ENCODE measurements at places on chromosomes 2 and 18.

DNA sequence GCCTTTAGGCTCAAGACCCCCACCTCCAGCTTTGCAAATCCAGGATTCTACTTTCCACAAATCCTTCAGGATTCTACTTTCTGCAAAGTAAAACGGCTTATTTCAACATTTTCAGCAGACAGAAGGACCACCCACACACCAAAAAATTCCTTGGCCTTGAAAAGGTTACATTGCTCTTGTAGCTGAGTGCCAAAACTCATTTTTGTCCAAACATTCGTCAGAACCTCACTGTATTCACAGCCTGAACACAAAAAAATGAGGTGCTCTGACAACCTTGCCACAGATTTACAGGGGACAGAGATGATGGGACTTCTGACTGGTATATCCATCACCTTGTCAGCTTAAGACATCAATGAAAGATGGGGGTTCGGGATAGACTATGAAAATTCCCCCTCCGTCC, 63.0 kb upstream of the COX7A2L start:
- DNase-seq = no peak

- no peak for DNase-seq
These were observed 89.4 kb downstream of the PRKRA start for GRCh38 chr2:178361588-178361987.

DNA sequence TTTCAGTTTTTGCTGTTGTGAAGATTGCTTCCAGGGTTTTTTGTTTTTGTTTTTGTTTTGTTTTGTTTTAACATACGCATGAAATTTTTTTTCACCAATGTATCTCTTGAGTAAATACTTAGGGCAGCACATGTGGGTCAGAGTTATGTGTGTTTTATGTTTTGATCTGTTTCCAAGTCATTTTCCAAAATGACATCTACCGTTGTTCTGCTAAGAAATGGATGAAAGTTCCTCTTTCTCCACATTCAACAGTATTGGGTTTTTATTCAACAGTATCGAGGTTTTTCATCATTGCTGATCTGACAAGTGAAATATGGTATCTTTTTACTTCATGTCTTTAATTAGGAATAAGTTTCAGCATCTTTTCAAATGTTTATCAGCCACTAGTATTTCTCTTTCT, 16.7 kb downstream of the RNF144A start:
- no peak for DNase-seq

GRCh38 chr18:58113337-58113736, 69.3 kb downstream of the NEDD4L start:
- no peak for DNase-seq

DNA sequence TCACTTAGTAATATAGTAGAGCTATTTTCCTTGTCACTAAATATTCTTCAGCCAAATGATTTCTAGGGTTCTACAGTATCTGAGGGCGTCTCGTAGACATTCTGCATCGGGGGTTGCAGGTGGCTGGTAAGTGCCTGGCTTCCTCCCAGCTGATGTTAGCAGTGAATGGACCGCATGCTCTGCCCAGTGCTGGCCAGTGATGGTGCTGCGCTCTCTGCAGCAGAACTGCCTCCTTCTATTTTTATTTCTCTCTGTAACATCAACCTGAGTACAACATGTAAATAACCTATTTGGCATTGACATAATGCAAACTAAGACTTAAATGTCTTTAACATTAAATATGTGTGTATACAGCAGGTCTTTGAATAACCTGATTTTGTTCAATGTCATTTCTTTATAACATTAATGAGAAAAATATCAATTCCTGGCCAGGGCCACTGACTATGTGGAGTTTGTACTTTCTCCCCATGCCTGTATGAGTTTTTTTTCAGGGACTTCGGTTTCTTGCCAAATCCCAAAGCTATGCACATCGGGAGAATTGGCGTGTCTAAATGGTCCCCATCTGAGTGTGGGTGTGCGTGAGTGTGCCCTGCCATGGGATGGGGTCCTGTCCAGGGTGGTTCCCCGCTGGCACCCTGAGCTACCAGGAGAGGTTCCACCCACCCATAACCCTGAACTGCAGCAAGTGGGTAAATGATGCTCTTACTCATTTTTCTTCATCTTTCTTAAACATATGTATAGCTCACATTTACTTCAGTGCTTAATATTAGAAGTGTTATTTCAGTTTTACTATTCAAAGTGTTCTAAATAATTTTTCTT, 278.2 kb upstream of the EPAS1 start:
- DNase-seq = no peak

GRCh38 chr18:25175558-25176517, 176.1 kb downstream of the ZNF521 start:
- DNase-seq = no peak

DNA sequence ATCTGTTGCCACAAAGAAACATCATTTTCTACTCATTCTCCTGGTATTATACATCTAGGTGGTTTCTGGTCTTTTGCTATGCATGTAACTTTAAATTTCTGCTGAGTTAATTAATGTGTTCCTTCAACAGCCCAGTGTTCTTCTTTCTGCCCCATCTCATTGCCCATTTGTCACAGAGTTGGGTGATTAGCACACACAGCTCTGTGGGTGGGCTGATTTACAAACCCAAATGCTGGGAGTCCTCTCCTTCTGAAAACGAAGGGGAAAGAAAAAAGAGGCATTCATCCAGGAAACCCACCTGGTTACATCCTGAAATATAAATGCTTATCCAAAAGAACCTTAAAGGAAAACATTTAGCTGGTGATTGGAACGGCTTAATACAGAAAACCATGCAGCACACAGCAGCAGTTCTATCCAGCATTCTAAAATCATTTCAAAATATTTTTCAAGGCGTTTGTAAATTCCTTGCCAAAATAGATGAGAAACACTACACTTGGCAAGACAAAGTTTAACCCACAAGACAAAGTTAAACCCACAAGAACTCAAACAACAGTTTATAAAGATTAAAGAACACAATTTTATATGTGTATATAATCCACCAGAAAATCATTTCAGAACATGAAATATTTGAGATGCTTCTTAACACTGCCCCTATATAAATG, 177.9 kb downstream of the ANTXR1 start:
- no peak for DNase-seq

DNA sequence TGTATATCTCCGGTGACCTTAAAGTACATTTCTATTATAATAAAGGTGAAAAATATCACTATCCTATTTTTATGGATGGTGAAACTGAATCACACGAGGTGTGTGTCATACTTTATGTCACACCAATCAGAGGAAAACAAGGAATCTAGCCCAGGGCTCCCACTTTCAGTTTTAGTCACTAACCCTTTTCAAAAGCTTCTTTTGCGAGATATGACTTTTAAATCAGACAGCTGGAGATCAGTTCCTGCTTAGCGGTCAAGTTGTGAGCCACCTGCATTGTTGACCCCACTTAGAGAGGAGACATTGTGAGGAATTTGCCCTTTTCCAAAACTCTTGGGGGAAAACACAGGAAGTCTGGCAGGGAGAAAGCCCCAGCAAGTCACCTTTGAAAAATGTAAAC, 70.5 kb downstream of the CPS1 start:
- DNase-seq = no peak

GRCh38 chr2:234488913-234489451, 7.9 kb downstream of the ARL4C start:
- no peak for DNase-seq

DNA sequence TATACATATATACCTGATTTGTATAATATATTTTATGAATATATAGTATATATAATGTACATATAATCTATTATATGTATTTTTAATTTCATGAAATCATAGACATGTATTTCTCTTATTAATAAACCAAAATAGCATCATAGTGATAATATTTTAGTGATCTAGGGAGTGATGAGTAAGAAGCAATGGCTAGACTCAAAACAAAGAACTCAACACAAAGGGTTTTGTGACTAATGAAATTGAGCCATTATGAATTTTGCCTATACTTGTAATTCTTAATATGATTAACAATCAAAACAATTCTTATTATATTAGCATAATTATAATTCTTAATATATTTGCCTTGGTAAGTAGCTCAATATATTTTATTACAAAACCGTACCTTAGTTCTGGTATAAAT, 1614.1 kb upstream of the TMEFF2 start:
- no peak for DNase-seq

- DNase-seq = no peak
These were observed 5.7 kb downstream of the CPS1 start for GRCh38 chr2:210562091-210562490.

DNA sequence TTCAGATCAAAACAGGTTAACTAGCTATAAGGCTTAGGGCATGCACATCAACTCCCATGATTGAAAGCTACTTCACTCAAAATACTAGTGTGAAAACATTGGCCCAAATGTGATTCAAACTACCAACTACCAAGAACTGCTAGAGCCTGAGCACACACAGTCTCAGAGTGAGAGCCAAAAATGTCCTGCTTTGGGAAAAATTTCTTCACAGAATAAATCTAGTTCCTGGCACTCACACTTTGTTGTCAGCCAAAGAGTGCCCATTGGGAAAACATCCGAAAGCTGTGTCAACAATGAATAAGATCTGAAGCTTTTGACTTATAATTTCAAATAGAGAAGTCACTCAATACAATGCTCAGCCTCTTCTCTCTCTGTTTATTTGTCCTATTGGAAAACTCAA, 182.7 kb downstream of the LRATD1 start:
- no peak for DNase-seq

DNA sequence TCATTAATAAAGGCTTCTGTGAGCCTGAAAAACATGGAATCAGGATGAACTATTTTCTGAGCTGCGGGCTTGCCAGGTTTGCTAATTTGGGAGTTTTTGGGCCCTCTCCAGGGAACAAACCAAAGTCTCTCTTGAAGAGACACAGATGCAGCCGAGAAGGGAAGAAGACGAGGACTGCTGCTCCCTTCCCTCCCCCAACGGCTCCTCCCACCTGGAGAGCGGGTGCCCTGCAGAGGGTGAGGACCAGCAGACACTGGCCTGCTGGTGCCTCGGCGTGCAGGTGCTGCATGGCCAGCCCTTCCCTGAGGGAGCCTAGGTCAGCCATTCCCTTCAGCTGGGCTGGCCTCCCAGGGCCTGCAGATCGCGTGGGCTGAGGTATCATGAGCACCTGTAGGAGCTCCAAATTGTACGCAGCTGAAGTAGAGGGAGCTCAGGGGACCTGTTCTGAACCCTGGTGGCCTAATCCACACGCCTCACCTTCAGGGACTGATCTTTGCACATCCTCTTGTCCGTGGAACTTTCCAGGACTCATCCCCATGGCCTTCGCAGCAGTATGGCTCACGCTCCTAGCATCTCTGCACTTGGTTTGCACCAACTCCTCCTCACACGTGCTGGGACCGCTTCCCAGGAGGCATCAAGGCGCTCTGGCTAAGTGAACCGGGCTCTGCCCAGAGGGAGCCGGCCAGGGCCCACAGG, 19.5 kb downstream of the EMX1 start:
- DNase-seq = no peak

- no peak for DNase-seq
These were observed 156.7 kb downstream of the SLC4A10 start for GRCh38 chr2:161780881-161781280.

DNA sequence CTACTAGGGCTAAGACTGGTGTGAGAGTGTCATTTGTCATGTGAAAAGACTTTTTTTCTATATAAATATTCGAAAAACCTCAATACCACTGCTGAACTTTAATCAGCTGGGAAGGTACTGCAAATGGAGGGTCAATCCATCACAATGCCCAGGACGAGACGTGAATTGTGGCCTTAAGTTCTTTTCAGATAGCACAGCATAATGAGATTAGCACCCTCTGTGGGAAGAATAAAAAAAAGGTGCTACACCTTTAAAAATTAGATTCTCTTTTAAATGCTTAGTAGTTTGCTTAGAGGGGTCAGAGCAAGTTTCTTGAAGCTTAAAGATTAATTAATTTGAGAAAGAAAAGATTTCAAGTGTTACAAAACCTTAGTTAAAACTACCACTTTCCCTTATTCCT, 5.6 kb downstream of the LRRTM1 start:
- DNase-seq = no peak

GRCh38 chr2:236505648-236506047, 64.0 kb upstream of the ACKR3 start:
- DNase-seq = no peak

DNA sequence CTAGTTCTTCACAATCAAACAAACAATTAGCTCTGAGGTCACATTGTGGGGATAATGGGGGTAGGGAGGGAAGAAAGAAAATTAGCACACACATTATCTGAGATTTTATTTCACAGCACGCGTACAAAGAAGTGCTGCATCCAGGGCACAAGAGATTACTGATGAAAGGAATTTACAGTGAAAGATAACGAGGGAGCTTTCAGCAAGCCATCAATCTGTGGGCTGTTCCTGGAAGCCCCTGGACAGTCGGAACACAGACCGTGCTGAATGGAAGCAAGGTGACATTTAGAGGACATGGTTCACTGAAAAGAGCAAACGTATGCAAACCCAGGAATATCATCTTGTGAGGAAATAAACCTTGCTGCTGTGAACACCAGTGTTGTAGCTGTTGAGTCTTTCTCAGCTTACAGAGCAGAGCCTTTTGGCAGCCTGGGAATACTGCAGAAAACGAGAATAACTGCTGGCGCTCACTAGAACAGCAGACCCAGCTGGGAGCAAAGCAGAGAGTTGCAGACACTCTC, 63.2 kb downstream of the SCG2 start:
- DNase-seq = no peak

DNA sequence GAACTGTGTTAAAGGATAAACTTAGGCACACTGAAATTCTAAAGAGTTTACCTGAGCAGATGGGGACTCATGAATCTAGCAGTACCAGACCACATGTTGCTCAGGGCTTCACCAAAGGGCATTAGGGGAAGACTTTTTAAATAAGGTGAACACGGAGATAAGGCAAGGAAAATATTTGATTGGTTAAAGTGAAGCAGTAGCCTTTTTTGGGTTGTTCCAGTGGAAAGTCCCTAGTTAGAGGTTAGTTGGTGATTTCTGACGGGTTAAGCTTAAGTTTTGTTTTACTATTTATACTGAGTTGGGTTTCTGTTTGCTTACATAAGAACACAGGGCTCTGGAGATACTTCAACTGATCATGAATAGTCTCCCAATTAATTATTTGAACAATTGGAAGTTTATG, 722.5 kb downstream of the SOCS6 start:
- DNase-seq = no peak

GRCh38 chr2:117068371-117068770, 746.1 kb upstream of the DDX18 start:
- DNase-seq = no peak

DNA sequence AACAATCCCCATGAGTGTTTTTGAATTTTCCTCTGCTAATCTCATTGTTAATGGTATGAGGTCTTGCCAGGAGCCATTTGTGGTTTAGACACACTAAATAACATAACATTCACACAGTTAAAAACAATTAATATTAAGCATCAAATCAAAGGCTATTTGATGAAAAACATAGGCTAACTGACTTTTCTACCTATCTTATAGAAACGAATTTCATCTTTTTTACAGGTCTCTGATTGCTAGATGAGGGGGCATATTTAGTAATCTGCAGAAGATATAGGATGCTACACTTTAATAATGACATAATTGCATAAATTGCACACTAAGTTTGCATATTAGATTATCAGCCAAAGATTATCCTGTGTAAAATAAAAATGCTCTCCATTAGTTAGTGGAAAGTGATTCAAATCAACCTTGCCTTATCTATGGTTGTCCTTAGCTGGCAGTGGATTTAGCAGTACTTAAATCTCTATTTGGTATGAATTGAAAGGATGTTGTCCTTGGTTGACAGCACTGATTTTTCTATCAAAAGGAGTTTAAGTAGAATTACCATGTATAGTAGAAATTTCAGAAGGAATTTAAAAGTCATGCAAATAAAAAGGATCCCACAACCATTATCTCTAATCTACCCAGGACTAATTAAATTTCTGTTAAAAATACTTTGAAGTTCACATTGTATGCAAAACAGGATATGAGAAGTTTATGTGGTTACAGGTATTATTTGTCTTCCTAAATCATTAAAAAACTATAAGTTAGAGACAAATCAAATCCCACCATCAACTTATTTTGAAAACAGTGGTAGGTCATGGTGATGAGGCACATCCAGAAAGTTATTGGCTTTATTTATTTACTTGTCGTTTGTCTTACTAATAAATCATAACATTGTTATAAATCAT, 50.6 kb upstream of the SPAG16 start:
- no peak for DNase-seq
